LHCN-M2 (cell line): ENCODE measurements at places on chromosomes 5 and 9.

GRCh38 chr9:95315108-95315746 is 2.3 kb downstream of the FANCC start:
- DNase-seq = no peak

DNA sequence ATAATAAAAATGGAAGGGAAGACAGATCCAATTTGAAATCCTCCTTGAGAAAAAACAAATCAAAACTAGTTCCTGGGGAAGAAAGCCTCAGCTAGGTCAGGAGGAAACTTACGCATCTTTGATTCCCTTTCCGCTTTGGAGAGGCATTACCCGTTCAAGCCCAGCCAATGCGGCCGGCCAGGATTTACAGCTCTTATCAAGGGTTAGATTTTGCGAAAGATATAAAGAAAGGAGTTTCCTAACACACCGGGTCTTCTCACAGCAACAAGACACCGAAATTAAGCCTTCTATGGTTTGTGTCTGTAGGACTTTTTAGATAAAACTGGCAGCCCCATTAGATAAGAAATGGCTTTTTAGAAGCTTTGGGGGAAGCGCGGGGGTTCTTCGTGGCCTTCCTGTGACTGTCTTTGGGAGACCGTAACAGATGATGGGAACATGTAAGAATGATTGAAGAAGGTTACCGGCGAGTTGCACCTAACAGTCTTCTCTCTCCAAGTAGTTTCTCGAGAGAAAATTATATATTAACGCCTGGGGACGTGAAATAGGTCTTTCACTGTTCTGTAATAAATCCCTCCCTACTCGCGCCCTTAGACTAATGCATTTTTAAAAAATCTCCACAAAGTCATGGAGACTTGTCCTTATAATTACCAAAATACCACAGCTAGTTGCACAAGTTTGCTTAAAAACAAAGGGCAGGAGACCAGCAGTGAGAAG is 1.3 kb upstream of the ISL1 start:
- no peak for DNase-seq

- no peak for DNase-seq
Measured at GRCh38 chr9:68975365-68976043, 38.4 kb downstream of the PRKACG start.

- no peak for DNase-seq
Measured at GRCh38 chr9:3507395-3508077, 18.3 kb downstream of the RFX3 start.

- DNase-seq = no peak
Measured at GRCh38 chr9:109039539-109039938, 26.2 kb upstream of the CTNNAL1 start.

GRCh38 chr9:98287384-98287783 is 31.9 kb upstream of the TBC1D2 start:
- DNase-seq = no peak

DNA sequence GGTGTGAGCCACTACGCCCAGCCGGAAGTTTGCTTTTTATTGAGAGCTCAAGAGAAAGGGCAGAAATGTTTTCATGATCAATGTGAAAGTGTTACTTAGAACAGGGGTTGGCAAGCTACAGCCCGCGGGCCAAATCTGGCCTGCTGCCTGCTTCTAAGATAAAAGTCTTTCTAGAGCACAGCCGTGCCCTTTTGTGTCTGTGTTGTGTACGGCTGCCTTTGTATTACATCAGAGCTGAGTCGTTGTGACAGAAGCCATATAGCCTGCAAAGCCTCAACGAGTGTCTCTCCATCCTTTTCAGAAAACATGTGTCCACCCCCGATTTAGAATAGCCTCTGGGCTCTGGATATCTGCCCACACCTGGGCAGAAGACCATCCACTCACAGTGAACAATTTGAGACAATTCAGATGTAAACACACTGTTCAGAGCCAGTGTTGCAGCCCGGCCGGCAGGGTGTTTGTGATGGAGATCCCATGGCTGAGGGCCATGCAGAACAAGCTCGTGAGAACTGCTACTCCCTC is 28.8 kb downstream of the AK8 start:
- no peak for DNase-seq

DNA sequence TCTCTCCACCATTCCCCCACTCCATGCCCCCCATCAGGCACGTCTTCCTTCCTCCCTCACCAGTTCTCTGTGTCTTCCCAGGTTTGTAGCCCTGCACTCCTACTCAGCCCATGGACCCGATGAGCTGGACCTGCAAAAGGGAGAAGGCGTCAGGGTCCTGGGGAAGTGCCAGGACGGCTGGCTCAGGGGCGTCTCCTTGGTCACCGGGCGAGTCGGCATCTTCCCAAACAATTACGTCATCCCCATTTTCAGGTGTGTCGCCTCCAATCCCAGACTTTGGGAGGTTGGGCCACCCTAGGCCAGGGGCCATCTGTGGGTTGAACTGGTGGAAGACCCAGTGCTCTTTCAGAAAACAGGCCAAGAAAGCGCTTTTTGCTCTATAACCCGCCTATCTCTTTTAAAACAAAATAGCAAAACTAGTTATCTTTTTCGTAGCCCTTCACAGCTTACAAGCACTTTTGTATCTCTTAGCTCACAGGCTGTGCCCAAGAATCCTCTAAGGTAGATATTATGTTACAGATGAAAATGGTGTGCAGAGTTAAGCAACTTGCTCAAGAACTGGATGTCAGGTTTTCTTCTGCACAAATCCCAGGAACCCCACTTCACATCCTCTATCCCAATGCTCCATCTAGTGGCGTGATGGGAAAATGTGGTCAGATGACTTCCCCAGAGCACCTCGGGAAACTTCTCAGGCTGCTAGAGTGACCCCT is 56.2 kb downstream of the PLAC8L1 start:
- peak; percentile 70 for DNase-seq

- no peak for DNase-seq
Measured at GRCh38 chr5:151189151-151189550, 31.6 kb upstream of the ANXA6 start.

- DNase-seq = peak; percentile 38
Measured at GRCh38 chr5:50667023-50667652, 701 bp downstream of the PARP8 start.

- DNase-seq = no peak
Measured at GRCh38 chr5:108516785-108517184, 134.9 kb upstream of the FBXL17 start.

DNA sequence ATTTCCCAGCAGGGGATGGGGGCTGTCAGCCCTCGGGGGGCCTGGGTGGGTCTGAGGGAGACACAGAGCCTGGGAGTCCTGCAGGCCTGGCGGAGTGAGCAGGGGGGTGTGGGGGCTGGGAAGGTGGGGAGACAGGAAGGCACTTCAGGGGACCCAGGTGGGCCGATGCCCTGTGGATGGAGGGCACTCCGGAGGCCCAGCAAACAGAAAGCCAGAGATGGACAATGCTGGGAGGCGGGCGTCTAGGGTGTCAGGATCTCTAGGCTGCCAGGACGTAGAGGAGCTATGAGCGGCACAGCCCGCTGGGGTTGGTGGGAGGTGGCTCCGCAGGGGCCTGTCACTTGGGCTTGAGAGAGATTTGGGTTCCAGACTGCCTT is 87.6 kb upstream of the COL5A1 start:
- DNase-seq = no peak

- DNase-seq = no peak
Measured at GRCh38 chr9:470552-471194, 256.0 kb downstream of the DOCK8 start.

- no peak for DNase-seq
Measured at GRCh38 chr5:149912226-149912871, 32.2 kb downstream of the PDE6A start.

DNA sequence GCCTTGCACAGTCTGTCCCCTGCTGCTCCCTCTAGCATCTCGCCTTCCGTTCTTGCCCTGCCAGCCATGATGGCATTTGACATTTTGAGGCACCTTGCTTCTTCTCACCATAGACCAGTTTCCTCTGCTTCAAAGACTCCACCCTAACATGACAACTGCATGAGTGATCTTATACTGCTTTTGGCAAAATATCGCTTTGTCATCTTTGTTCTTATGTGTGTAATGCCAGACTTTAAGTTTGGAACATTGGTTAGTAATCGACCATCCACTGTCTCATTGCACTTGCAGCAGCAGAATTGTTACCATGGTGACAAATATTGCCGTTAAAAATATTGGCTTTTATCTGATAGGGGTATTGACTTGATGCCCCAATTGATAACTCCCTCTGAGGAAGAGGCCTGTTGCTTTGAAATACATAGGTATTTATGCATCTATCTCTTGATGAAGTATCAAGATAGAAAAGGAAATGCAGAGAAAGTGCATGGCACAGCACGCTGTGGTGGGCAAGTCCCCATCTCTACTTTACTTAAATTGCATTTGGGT is 6.8 kb downstream of the GARIN3 start:
- no peak for DNase-seq

DNA sequence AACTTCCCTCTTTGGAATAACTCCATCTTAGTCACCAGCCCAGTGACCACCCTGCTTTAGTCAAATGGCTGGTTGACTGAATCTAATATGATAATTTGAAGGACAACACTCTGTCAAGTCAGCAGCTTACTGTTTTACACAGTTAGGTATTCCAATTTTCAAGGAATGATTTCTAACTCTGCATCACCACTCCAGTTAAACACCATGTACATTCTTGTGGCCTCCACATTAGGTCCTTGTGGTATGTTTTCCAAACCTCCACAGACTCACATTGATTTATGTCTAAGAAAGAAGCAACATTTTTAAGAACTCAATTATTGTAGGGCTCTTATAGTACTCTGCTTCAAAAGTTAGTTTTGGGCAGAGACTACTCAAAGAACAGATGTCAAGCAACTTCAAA is 110.7 kb downstream of the TLE1 start:
- peak; percentile 31 for DNase-seq

- DNase-seq = no peak
Measured at GRCh38 chr9:135973277-135974219, 12.4 kb upstream of the UBAC1 start.

DNA sequence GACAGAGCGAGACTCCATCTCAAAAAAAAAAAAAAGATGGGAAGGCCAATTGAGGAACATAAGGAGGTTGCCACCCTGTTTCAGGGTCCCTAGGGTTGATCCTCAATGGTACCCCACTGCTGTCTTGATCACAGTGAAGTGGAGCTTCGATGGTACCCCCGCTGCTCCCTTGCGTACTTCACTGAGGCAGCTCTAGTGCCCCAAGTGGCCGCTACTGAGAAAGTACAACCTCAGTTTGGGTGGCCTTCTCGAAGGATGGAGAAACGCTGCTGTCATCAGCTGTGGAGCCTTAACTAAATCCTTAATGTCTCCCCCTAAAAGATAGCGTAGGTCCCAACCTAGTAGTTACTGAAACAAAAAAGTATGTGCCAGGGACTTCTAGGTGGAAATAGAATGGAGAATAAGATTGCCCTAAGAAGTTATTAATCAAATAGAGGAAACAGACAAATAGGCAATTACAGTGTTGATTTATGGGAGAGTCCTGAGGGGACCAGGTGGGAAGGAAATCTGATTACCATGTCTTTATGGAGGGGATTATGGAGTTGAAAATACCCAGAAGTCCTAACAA is 6.3 kb downstream of the TESK1 start:
- peak; percentile 32 for DNase-seq

- no peak for DNase-seq
Measured at GRCh38 chr5:113846941-113847340, 333.4 kb downstream of the YTHDC2 start.

- DNase-seq = peak; percentile 34
Measured at GRCh38 chr5:107524111-107524510, 146.6 kb downstream of the EFNA5 start.

DNA sequence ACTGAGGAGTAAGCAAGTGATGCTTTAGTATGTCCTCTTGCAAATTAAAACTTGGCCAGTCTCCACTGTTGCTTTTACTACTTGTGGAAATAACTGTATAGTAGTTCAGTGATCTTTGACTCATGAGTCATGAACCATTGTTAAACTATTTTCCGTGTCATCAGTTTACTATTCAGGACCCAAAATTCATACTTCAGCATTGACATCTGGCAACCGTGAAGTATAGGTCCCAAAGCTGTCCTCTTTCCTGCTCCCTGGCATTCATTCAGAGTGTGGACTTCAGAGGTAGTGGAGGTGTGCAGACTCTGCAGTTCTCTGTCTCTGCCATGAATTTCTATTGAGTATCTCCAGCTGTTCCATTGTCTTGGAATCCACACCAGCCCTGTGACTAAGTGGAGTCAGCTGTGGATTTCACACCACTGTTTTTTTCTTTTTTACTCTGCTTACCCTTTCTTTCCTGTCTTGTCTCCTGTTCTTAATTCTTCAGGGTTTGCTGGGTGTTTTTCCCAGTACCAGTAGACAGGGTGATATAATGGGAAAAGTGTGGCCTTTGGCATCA is 7.5 kb downstream of the TDRD7 start:
- DNase-seq = peak; percentile 69

GRCh38 chr5:88813805-88814575 is 69.0 kb downstream of the MEF2C start:
- DNase-seq = no peak

DNA sequence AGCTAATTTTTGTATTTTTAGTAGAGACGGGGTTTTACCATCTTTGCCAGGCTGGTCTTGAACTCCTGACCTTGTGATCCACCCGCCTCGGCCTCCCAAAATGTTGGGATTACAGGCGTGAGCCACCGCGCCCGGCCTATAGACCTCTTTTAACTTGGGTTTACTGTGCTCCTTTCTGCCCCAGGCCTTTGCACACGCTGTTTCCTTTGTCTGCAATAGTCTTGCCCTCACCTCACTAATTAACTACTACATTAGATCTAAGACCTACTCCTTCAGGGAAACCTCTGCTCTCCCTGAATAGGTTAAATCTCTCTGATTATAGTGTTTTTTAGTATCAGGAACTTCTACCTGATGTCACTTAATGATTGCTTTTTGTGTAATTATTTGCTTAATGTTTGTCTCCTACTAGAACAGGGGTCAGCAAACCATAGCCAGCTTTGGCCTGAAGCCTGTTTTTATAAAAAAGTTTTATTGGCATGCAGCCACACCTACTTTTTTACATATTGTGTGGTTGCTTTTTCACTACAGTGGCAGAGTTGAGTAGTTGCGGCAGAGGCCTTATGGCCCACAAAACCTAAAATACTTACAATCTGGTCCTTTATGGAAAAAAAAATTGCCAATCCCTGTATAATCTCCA is 31.2 kb upstream of the TLE1 start:
- no peak for DNase-seq

GRCh38 chr5:156182174-156182967 is 144.6 kb upstream of the SGCD start:
- DNase-seq = no peak

DNA sequence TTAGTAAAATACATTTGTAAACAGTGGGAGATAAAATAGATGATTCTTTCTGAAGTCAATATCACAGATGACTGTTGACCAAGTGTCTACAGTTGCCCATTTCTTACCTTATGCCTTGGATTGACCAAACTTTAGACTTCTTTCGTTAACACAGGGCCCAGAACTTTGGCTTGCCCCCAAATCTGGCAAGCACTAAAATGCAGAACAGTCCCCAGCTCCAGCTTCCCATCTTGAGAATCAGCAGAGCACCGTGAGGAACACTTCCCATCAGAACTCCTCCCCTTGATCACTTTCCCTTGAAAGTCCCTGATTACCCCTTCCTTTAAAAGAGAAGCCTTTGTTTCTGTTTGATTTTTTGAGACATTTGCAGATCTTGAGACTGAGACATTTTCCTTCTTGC is 1039.9 kb downstream of the TLE1 start:
- no peak for DNase-seq

DNA sequence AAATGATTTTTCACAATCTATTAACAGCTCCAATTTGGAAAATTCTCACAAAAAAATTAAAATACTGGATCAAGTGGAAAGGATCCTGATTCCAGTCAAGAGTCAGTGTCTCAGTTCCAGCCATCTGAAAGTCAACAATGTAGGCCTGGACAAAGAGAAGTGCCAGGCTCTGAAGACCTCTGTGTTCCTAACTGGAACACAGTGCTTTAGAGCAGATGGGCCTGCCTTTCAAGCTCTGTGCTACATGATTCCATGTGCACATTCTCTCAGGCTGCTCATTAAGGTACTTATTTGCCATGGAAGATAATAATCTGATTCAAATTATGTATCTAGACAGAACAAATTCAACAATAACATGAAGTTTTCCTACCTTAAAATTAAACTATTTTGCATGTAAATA is 30.2 kb upstream of the ALDH1A1 start:
- DNase-seq = no peak
